ENCODE measurements at places on chromosomes 5 and 9.
A peak's percentile ranks its signal among the peaks of the same experiment; 100 is the strongest.

DNA sequence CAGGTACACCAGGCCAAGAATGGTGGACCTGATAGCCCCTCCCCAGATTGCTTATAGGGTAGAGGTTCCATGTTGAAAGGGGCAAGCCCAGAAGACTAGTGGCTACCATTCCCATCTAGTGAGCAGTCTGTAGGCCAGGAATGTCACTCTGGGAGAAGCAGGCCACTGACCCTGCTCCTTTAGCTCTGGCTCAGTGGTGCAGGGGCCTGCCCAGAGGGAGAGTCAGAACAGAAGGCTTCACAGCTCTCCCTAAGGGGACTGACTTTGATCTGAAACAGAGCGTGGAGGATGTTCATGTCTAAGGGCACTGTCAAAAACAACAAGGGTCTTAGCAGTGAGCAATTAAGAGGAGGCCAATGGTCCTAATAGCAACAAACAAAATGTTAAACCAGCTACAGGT lies 81.7 kb downstream of the ZNF354C start:
- no peak for DNase-seq

DNA sequence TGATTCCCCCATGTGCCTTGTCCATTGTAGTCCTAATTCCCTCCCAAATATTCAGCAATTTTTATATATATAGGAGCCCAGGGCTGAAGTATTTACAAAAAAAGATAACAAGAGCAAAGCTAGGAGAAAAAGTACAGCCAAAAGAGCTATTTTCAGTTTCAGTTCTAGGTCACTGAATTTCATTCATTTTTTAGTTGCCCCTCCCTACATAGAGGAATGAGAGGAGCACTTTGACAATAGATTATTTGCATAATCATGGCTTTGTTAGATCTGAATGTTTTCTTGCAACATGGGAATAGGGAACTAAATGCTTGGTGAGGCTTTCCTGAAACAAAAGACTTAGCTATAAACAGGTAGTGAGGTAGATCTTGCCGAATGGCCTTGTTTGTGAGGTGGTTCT lies 15.3 kb upstream of the F2RL2 start:
- no peak for DNase-seq

- DNase-seq, result no peak
Measured at GRCh38 chr9:88189371-88189770, 51.1 kb upstream of the SPATA31C2 start.

GRCh38 chr9:33719581-33720374 lies 75.6 kb upstream of the PRSS3 start:
- DNase-seq, result no peak

GRCh38 chr5:58262226-58262625 lies 197.7 kb downstream of the PLK2 start:
- no peak for DNase-seq

DNA sequence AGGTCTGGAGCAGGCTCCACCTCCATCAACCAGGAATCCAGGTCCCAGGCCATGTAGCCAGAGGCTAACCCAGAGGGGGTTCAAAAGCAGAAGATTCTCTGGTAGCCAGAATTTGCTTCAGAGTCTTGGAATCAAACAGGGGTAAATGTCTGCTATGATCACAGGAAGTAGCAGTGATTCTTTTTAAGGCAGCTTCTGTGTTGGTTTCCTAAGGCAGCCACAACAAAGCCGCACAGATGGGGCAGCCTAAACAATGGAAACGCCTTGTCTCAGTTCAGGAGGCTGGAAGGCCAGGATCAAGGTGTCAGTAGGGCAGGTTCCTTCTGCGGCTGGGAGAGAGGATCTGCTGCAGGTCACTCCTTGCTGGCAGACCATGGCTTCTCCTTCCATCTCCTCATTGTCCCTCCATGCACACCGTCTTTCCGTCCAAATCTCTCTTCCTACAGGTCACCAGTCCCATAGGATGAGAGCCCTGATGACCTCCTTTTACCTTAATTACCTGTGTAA lies 167.3 kb downstream of the ROR2 start:
- no peak for DNase-seq

- no peak for DNase-seq
Measured at GRCh38 chr5:55104946-55105701, 2.7 kb downstream of the GZMA start.

DNA sequence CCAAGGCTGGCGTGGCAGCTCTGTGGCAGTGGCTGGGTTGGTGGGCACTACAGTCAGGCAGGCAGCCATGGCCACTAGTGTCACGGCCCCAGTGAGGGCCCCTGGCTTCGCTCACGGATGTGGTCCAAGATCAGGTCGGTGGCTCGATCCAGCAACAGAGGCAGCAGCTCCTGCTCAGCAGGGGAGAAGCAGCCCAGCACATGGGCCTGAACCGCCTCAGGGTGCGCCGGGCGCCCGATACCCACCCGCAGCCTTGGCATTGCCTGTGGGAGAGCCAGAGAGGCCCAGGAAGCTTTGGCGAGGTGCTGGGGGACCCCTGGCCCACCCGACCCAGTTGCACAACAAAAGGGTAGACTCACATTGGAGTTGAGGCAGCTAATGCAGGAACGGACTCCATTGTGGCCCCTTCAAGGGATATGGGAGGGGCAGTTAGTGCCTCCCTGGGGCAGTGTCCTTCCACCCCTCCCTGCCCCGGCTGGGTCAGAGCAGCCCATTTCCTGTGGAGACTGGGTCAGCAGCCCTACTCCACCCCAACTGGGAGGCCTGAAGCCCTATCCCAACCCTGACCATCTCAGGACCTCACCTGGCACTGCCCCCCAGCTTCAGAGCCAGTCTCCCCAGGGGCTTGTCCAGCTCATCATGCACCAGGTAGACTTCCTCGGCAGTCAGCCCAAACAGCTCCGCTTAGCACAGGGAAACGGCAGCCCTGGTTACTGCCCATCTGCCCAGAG lies 1.3 kb downstream of the PTRH1 start:
- no peak for DNase-seq

GRCh38 chr5:128498844-128499455 lies 39.1 kb downstream of the FBN2 start:
- DNase-seq, result no peak

DNA sequence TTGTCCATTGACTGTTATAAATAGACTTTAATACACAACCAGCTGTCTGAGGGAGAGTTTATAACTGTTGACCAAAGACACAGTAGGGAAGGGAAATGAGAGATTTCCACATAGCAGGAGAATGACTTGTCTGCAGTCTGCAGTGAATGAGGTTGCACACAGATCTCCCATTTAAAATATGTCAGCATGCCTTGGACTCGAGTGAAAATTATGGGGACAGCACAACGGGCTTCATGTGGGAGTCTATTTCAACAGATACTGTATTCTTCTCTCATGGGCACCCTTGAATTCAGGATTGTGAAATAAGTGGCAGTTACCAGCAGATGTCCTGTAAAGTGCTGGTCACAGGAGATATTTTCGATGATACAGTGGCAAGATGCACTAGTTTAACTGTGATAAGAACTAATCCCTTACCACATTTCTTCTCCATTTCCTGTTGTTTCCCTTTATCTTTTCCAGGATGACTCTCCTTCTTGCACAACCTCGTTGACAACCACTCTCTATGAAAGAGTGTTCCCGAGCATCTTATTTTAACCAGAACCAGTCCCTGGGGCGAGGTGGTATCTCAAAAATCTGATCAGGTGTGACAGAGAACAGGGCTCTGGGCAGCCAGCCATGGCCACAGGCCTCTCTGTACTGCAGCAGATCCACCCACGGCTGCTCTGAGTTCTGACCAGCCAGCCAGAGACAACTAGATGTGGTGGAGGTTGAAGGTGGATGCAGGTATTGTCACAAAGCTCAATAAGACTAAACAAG lies 51.5 kb upstream of the MAP3K1 start:
- DNase-seq, result peak; percentile 33

GRCh38 chr9:33223696-33224095 lies 16.3 kb upstream of the SPINK4 start:
- no peak for DNase-seq

GRCh38 chr9:85425153-85425611 lies 316.6 kb downstream of the AGTPBP1 start:
- peak; percentile 11 for DNase-seq

DNA sequence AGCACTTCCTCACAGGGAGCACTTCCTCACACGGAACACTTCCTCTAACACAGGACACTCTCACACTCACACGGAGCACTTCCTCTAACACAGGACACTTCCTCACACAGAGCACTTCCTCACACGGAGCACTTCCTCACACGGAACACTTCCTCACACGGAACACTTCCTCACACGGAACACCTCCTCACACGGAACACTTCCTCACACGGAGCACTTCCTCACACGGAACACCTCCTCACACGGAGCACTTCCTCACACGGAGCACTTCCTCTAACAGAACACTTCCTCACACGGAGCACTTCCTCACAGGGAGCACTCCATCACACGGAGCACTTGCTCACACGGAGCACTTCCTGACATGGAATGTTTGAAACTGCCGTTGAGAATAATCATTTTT lies 13.4 kb downstream of the POMT1 start:
- DNase-seq, result no peak

DNA sequence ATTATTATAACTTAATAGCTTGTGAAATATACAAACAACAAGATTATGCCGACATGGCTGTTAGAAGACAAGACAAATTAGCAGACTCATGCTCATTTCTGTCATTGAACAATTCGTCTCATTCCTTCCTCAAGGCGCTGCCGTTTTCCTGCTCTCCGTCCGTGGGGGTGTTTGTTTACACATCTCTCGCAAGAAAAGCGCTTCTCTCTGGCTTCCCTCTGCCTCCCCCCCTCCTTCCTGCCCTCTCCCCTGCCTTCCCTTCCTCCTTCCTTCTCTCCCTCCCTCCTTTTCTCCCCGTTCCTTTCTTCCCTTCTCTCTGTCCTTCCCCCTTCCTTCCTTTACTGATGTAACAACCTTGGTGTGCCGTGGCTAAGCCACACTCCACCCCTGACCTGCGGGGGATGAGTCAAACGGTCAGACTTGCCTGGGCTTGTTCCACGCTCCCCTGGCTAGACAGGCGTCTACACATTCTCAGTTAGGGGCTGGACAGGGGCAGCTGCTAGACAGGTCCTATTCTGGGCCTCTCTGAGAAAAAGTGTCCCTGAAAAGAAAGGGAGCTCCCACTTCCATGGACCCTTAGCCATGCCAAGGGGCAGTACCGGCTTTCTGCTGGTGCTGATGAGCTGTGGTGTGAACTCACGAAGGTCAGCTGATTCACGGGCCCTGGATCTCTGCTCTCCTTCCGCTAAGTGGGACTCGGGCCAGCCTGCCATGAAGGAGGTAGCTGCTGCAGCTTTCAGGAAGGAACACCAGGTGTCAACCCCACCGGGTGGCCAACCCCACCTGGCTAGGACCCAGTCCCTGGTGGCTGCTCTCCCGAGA lies 32.0 kb upstream of the SPTLC1 start:
- DNase-seq, result peak; percentile 50

DNA sequence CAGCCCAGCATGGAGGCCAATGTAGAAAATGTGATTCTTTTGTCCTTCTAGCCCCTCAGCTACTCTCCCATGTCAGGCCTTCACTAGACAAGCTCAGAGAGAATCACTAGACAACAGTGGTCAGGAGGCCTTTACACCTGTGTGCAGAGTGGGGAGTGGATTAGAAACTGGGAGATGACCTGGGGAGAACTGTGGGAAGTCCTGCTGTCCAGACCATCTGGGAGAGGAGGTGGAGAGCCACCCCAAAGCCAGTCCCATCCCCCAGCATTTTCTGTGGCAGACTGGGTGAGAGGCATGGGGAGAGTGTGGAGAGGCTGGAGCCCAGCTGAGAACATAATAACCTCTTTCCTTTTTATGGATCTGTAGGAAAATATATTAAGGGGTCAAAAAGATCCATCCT lies 452.0 kb upstream of the DMAC1 start:
- no peak for DNase-seq

- DNase-seq, result no peak
Measured at GRCh38 chr9:112997236-112997941, 14.6 kb downstream of the ZNF883 start.

- DNase-seq, result no peak
Measured at GRCh38 chr5:53326424-53327153, 153.8 kb upstream of the FST start.

DNA sequence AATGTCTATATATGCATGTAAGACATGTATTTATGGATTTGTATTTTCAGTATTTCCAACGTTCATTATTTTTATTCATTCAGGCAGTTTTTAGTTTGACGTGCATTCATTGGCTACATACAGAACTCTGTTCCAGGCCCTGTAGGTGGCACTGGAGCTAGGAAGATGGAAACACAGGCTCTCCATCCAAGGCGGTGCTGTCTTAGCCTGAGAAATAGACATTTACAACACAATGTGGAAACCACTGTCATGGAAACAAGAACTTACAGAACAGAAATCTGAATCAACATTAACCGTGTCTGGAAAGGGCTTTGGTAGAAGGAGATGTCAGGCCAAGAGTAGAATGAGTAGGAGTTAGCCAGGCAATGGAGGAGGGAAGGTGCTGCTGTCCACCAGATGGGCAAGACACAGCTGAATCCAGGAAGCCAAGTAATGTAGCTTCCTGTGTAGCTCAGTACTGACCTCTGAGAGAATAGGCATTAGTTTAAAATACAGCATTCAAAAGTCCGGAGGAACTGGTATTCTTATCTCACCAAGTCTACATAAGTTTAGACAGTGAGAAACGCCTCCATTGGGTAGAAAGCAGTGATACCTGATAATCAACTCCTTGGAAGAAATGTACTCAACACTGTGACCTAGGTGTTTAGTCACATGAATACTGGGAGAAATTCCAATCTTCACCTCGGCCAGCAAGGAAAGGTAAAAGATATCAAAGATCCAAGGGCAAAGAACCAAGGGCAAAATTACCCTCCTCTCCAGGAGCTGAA lies 388.6 kb upstream of the CDH6 start:
- no peak for DNase-seq

GRCh38 chr9:132881826-132882225 lies 3.1 kb downstream of the SPACA9 start:
- no peak for DNase-seq

DNA sequence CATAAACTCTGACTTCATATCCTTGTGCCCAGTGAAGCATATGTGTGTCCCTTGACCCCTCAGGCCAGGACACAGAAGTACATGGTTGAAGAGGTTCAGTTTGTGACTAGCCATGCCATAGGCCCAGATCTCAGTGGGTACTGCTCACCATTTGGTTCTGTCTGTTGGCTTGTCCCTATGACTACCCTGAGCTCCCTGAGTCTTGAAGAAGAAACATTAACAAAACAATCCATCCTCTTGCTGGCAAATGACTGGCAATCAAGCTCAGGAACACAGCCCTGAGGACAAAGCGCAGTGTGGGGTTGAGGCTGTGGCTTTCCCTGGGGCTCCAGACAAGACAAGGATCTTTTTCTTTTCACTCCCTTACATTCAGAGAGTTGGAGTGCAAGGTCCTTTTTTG lies 46.3 kb downstream of the TNFAIP8 start:
- DNase-seq, result no peak

- DNase-seq, result no peak
Measured at GRCh38 chr9:121649476-121650216, 1.8 kb upstream of the DAB2IP start.
